ENCODE measurements at places on chromosomes 5 and 9.

- DNase-seq: no peak
Observed at GRCh38 chr9:85344901-85345300, 396.9 kb downstream of the AGTPBP1 start.

DNA sequence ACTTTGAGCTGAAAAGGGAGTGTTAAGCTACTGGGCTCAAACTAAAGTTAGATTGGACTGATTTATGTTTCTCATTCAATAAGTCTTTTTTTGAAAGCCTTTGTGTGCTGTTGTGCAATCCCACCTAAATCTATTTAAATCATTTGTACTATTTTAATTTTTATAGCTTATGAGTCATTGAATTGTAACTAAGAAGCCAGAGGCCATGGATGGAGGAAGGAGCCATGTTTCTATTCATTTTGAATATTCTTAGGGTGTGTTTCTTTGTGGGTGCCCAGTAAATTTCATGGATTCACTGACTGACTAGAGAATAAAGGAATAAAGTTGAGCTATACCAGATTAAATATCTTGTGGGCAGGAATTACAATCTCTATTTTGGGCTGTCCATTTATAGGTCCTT lies 238.5 kb downstream of the KIF4B start:
- no peak for DNase-seq

GRCh38 chr5:170533383-170533782 lies 29.6 kb downstream of the KCNIP1 start:
- no peak for DNase-seq

DNA sequence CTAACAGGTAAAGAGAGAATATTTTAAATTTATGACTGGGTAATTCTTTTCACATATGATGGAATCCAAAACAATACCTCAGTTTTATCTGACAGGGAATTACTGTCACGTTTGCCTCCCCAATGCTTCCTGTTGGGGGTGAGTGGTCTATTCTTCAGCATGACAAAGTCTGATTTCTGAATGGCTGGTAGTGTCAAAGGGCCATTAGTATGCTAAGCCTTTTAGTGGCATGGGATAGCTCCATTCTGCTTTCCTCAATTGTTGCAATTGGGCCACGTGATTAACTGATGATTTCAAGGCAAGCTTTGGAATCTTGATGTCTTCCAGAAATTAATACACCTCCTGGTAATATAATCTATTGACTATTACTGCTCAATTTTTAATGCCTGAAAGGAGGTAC lies 14.7 kb upstream of the NDUFS4 start:
- DNase-seq: no peak

DNA sequence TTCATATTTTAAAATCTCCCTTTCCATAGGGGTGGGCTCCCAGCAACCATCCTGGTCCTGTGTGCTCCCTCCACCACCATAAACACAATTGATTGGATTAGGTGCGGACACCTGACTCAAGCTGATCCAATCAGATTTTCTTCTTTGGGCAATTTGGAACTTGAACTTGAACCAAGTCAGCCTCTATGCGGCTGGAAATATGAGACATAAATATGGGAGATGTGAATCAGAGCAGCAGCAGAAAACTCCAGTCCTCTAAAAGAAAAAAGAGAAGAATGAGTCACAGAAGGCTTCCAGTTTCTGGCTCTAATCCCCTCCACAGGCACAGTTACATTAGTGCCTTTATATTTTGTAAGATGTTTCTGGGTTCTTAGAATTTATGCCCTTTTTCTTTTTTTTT lies 306.6 kb downstream of the MLLT3 start:
- no peak for DNase-seq

GRCh38 chr9:115946530-115946929 lies 207.1 kb upstream of the PAPPA start:
- DNase-seq: no peak

GRCh38 chr9:121085661-121086060 lies 10.9 kb downstream of the CNTRL start:
- no peak for DNase-seq

DNA sequence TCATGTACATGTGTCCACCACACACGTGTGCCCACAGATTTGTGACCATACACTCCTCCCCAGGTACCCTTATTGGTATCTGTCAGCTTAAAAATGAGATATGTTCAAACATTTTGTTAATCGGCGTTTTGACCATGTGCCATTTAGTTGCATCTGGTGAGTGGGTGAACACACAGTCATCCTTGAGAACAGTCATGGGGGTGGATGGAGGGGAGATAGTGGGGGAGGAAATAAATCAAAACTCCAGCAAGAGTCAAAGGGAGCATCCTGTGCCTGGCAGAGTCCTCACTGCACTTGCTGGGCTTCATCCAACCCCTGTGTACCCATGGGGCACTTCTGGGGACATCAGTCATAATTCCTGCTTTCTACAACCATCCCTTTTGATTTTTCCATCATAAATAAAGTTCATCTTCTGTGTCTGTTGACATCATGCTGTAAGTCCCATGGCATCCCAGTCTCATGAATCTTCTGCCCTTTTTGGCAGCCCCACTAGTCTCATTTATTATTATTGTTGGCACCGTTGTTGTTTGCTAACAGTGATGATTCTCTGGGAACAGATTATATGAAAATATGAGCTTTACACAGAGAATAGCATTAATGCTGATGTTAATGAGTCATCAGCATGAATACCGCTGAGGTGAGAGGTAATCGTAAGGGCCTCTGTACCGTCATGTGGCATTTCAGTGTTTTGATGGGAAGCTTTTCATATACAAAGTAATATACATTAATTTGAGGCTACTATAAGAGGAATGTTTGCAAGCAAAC lies 24.4 kb upstream of the CLK4 start:
- DNase-seq: no peak

DNA sequence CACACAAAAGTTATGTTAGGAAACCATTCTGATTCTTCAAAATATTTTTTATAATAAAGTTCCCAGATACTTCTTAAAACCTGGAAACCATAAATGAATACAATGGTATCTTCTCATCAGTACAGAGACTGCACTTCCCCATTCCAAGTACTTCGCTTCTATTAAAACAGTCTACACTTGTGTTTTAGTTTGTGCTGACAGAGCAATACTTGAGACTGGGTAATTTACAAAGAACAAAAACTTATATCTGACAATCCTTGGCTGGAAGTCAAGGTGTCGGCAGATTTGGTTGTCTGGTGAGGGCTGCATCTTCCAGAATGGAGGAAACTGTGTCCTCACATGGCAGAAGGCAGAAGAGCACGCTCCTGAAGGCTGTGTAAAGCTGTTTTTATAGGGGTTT lies 70.1 kb downstream of the RFX3 start:
- no peak for DNase-seq

- no peak for DNase-seq
Observed at GRCh38 chr9:109791003-109791677, 11.1 kb downstream of the PALM2AKAP2 start.

- peak; percentile 23 for DNase-seq
Observed at GRCh38 chr5:111932628-111933027, 175.6 kb upstream of the NREP start.

DNA sequence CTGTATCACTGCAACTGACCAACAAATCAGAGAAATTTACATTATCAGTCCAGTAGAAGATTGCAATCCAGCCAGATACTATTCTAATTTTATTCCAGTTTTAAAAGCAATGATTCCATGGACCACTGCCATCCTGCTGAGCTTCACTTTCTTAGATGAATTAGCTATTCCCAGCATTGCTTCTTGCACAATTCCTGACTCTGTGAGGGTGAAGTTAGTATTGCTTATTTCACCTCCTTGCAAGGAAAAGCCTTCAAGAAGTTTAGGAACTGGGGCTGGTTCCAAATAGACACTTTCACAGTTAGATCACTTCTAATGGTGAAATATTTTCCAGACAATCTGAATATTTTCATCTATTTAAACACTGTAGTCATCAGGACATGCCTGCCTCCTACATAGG lies 338.6 kb upstream of the TNC start:
- no peak for DNase-seq

- no peak for DNase-seq
Observed at GRCh38 chr9:136777359-136777758, 13.0 kb upstream of the LCN15 start.

DNA sequence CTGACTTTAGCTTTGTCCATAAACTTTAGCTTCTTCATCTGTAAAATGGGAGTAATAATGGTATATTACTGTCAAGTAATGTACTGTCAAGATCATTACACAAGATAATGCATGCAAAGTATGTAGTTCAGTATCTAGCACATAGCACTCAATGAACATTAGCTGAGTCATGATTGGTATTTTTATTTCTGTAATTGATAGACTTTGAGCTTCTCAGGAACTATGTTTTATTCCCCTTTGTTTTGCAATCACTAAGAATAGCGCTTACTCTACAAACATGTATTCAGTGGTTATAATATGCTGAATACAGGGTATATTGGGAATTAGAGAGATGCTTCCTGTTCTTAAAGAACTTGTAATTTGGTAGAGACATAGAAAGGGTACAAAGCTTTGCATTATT lies 142.3 kb upstream of the KLF9 start:
- no peak for DNase-seq

DNA sequence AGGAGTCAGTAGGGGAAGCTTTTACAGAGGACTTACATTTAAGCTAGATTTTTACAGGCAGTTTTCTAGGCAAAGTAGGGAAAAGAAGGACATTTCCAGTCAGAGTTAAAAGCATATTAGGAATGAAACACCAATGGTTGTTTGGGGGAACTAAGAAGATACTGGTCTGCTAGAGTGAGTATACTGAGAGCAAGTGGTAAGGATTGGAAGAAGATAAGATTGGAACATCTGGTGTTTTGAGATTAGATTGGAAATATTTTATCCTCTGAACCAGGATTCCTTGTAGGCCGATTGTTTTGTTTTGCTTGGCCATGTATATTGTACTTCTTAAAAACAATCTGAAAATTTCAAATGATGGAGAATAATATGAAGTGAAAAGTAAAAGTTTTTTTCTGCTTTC lies 7.7 kb downstream of the FBXO38 start:
- DNase-seq: no peak

- DNase-seq: no peak
Observed at GRCh38 chr5:180140571-180140970, 68.4 kb downstream of the RASGEF1C start.

DNA sequence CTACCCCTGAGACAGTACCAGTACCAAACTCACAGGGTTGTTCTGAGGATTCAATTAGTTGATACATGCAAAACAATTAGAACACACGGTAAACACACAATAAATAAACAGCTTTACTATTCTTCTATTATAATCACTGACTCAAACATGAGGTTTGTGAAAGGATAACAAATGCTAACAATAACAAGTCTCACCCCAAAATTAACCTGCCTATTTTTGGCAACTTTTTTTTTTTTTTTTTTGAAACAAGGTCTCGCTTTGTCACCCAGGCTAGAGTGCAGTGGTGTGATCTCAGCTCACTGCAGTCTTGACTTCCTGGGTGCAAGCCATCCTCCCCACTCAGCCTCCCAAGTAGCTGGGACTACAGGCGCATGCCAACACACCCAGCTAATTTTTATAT lies 6.5 kb downstream of the ECPAS start:
- DNase-seq: no peak

DNA sequence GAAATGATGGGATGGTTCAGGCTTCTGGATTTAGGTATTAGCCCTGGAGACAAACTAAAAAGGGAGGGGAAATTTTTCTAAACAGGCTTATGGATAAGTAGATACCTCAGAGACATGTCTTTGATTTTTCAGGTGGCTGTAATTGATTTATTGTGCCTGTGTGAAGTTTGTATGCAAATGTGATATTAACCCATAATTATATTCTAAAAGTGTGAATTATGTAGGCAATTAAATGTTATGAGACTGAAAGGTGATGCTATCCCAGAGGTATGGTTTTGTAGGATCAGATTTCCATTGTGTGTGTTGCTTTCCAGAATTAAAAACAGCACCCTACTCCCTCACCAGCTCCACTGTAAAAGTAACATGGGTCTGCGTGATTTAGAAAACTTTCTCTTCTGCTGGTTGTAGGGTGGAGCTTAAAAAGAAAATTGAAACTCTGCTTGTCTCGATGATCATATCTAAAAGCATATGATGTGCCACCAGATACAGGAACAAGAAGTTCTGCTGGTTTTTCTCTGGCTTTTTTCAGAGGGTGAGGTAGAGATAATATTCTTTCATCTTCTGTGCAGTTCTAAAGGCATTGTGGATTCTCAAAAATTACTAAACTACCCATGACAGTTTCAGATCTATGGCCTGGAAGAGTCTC lies 71.8 kb upstream of the TAF11L2 start:
- no peak for DNase-seq

DNA sequence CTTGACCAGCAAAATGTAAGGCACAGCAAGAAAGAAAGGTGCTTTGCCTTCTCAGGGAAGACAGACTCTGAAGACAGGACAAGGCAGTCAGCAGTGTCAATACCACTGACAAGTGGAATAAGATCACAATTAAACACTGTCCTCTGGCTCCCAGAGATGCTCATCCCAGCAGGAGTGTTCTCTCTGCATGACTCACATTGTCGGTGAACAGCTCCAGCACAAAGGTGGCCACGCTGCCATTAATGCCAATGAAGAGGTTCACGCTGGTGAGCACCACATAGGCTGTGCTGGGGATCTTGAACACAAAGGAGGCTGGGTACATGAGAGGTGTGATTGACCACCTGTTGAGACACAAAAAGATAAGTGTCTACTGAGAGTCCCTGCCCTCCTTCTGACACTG lies 31.9 kb downstream of the NIPSNAP3B start:
- DNase-seq: no peak

GRCh38 chr5:53827211-53827651 lies 266.8 kb downstream of the NDUFS4 start:
- DNase-seq: no peak

- DNase-seq: no peak
Observed at GRCh38 chr9:22739712-22740111, 293.1 kb downstream of the DMRTA1 start.

- no peak for DNase-seq
Observed at GRCh38 chr9:75041041-75041440, 12.9 kb upstream of the CARNMT1 start.

DNA sequence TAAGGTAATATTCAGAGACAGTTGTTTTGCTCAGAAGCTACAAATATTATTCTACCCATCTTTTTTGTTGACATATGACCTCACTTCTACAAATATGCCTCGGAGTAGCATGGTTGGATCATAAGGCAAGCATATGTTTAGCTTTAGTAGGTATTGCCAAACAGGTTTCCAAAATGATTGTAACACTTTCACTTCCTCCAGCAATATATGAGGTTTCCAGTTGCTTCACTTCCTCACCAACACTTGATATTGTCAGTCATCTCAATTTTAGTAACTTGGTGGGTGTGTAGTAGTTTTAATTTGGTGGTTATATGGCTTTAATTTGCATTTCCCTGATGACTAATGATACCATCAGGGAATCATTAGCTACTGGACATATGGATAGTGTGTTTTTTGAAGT lies 46.7 kb downstream of the TNFSF8 start:
- DNase-seq: no peak

GRCh38 chr9:81665322-81665871 lies 23.9 kb downstream of the TLE1 start:
- DNase-seq: no peak

GRCh38 chr9:80932947-80933780 lies 756.2 kb downstream of the TLE1 start:
- no peak for DNase-seq

Data from omental fat pad (tissue), 4 donors.